ENCODE measurements at places on chromosomes 1 and 21.
A peak's percentile ranks its signal among the peaks of the same experiment; 100 is the strongest.

DNA sequence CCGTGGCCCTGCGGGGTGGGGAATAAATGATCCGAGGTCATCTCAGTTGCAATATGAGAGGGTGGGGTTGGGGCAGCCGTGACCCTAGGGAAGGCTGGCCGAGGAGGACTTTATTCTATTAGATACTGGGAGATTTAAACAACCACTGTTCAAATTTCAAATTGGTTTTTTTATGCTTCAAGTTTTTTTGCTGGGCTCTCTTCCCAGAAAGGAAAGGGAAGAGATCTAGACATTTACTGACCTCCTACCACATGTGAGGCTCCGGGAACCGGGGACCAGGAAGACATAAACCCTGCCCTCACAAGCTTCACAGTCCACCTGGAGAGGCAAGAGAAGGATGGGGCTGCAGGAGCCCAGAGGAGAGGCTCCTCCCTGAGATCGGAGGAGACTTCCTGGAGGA is 207.3 kb downstream of the FOXD2 start:
- no peak for DNase-seq

DNA sequence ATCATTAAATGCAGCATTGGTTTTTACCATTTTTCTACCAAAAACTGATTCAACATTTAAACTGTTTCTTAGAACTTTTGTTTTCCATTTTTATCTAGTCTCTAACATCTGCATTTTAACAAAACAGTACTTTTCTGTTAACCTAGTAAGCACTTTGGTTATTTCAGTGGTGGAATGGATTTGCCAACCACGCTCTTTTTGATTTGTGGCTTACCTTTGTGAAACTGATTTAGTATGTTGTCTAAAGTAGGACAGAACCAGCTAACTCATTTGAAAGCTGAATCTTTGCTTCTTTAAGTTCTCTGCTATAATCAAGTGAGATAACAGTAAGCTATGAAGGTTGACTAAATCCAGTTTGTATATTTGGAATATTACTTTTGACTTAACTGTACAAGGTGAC is 41.5 kb upstream of the METTL18 start:
- no peak for DNase-seq

GRCh38 chr1:160672789-160673695 is 26.2 kb upstream of the SLAMF1 start:
- DNase-seq, result no peak

DNA sequence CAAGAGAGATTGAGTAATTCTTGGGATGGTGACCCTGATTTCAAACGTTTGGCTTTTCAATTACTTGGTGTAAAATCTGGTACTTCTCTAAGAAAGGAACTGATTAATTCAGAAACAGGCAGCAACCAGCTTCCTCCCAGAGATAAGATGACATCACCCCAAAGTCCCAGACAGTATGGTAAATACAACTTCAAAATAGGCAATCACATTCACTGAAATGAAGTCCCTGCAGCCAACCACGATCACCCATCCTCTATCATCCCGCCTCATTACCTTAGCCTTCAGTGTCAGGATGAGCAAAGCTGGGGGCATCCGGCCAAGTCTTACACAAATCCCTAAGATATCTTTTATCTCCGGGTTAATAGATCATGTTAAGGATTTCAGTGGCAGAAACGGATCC is 26.4 kb upstream of the RUNX1 start:
- DNase-seq, result no peak

DNA sequence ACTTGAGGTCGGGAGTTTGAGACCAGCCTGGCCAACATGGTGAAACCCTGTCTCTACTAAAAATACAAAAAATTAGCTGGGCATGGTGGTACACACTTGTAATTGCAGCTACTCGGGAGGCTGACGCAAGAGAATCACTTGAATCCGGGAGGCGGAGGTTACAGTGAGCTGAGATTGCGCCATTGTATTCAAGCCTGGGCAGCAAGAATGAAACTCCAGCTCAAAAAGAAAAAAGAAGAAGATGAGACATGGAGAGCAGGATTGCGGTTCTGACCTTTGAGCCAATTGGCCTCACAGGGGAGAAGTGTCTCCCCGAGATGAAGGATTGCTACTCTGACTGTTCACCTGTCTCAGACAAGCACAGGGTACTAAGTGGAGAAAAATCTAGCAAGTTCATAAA is 6.6 kb downstream of the SCCPDH start:
- DNase-seq, result no peak

- no peak for DNase-seq
Observed at GRCh38 chr1:61082311-61083012, at the start of gene NFIA. Gene NFIA, plus strand, starts transcription at chr1:61082561.

DNA sequence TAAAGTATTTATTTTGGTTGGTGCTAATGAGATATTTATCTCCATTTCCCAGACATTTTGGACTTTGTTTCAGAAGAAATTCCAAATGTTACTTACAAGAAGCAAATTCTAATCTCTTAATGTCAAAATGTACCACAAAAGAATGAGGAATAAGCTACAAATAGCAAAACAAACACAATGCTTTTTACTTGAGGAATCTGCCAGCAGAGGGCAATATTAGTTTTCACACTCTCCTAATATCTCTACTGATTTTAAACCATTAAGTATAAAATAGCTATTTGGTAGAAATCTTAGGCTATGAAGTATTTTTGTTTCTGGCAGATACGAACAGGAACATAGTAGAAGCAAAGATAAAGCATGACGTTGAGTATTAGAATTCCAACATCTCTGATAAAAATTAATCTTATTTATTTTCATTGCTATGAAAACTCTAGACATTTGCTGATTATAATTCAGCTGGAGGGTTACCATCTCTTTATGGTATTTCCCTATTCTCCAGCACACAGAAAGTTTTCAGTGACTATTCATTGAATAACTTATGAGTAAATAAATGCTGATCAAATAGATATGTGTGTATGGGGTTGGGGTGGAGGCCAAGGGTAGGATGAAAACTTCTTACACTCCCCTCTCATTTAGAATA is 13.4 kb upstream of the HMCN1 start:
- DNase-seq, result no peak

- no peak for DNase-seq
Observed at GRCh38 chr1:164504749-164505148, 54.2 kb upstream of the PBX1 start.

GRCh38 chr1:59123081-59123681 is 173.7 kb upstream of the FGGY start:
- no peak for DNase-seq

GRCh38 chr1:216258386-216258785 is 164.9 kb downstream of the USH2A start:
- DNase-seq, result no peak

GRCh38 chr1:160863774-160864131 is 1.1 kb upstream of the CD244 start:
- DNase-seq, result no peak

DNA sequence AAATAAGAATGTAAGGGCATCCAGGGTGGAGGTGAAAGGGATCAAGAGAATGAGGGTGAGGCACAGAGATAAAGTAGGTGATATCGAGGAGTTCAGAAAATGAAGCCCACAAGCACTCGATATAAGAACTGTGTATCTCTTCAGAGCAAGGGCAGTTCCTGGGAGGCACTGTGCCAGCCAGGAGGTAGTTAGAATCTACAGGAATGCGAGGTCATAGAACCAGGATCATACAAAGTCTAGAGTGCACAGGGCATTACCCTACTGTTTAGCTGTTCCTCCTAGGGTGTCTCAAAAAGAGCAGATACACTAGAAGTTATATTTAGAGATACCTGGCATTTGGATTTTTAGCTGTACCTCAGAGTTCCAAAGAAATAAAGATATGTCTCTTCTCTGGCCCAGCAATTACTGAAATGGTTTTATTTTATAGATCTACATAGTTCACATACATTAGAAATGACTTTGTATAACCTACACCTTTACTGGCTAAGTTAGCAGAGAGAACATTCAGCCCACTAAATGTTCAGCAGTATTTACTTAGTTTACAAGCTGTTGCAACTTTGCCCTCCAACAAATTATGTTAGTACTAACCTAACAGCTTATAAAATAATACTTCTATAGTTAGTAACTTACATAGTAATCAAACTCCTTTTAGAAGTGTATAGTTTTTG is 1.6 kb downstream of the OVAAL start:
- DNase-seq, result no peak

- DNase-seq, result no peak
Observed at GRCh38 chr1:114091711-114092110, 62.0 kb downstream of the SYT6 start.

GRCh38 chr1:80444171-80444570 is 1356.6 kb upstream of the ADGRL2 start:
- DNase-seq, result no peak

GRCh38 chr1:8348777-8349472 is 31.0 kb downstream of the SLC45A1 start:
- peak; percentile 47 for DNase-seq

- no peak for DNase-seq
Observed at GRCh38 chr1:82486468-82486867, 685.7 kb downstream of the ADGRL2 start.

- DNase-seq, result no peak
Observed at GRCh38 chr1:210626341-210626740, 297.6 kb downstream of the HHAT start.

- no peak for DNase-seq
Observed at GRCh38 chr1:28577738-28578536, 14.1 kb upstream of the RAB42 start.

DNA sequence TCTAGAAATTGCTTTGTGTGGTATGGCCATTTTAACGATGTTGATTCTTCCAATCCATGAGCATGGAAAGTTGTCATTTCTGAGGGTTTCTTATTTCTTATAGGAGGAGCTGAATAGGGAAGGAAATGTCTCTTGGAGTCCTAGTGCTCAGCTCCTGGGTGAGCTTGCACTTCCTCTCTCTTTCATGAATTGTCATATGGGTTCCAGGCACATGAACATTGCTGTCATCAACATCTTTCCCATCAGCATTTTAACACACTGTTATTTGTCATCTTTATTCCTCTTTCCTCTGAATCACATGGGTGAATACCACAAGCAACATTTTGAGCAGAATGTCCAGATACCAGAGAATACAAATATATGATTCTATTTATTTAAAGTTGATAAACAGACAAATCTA is 23.4 kb downstream of the SLAMF6 start:
- DNase-seq, result no peak

DNA sequence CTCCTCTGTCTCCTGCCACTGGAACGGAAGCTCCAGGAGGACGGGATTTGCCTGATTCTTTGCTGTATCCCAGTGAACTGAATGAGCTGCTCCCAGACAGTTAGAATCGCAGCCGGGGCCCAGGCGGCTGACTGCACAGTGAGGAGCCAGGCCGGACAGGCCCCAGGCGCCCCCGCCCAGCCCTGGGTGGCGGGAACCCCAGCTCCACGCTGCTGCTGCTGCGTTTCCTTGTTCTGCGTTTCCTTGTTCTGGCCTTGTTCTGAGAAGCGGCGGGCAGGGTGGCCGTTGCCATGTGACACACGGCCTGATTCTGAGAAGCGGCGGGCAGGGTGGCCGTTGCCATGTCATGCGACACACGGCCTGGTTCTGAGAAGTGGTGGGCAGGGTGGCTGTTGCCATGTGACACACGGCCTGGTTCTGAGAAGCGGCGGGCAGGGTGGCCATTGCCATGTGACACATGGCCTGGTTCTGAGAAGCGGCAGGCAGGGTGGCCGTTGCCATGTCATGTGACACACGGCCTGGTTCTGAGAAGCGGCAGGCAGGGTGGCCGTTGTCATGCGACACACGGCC is 56.2 kb downstream of the SLC37A1 start:
- no peak for DNase-seq

DNA sequence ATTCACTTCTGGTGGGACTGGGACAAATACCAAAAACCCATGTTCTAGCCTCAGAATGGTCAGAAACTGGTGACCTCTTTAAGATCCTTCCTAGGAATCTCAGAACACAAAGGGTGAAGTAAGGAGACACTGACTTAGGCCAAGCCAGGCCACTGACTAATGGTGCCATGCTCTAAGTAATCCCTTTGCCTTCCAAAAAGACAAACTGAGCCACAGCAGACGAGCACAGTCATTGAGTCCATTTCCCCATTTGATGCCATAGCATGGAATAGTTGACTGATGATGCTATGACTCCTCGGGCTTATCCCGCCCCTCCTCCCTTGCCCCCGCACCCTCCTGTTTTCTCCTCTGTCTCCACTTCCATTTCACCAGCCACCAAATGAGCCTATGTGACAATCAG is 145.8 kb upstream of the ZNF648 start:
- no peak for DNase-seq

DNA sequence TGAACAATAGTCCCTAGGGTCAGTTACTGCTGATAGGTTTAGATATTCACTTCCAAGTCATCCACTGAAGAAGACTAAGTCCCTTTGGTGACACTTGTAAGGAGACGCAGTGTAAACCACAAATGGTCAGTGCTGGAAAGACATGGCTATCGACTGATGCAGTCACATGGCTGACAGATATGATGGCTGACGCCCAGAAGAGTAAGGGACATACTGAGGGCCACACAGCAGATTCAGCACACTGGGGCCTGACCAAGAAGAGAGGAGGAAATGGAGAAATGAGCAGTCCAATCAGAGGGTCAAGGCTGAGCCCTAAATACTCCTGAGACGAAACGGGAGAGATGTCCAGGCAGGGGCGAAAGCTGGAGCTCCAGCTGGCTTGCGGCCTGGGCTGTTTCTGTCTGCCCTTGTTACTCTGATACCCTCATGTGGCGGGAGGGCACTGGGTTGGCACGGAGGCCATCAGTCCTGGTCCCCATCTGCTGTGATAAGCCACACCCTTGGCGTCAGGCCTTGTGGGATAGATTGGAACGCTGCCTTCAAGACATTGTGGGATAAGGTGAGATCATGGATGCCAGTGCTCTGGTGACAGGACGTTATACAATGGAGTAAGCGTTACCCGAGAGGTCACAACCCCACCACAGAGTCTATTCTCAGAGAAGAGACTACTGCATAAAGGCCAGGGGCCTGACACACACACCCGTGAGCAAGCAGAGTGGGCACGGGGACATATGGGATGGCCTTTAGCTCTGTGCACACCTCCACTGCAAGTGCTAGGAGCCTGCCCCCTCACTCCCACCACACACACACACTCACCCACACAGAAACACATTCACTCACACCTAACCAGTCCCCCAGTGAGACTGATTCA is 158.4 kb downstream of the TRABD2B start:
- no peak for DNase-seq

- no peak for DNase-seq
Observed at GRCh38 chr1:211842518-211842917, 12.0 kb upstream of the LPGAT1 start.

DNA sequence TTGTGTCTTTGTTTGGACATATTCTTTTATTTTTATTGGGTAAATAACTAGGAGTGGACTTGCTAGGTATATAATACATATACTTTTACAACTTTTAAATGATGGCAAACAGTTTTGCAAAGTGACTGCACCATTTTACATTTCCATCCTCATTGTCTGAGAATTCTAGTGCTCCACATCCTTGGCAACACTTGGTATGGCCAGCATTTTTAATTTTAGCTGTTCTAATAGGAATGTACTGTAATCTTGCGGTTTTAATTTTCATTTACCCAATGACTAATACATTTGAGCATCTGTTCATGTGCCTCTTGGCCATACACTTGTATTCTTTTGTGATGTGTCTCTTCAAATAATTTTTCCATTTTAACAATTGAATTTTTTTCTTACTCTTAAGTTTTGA is 37.0 kb upstream of the ATP6V1G3 start:
- DNase-seq, result no peak

Measured in stimulated activated CD8-positive, alpha-beta memory T cell treated with anti-CD3 and anti-CD28 coated beads, Interleukin-7, amount 100 ng/mL, for 4 hours (primary cell).